Smooth muscle cell of the coronary artery (primary cell): ENCODE measurements at places on chromosomes 3 and 15. TPM values are rescaled to one million over a fixed set of nuclear protein-coding genes. Genes with fewer than 3 reads are reported as not detected.

The PLA2G4D gene
- not detected in 2 replicates for total RNA-seq

The C3orf70 gene
- 0.23 TPM in 1 of 2 replicates, not detected in the other for total RNA-seq

The TMOD3 gene
- total RNA-seq = 23.3 and 43.1 TPM in 2 replicates

The SLC22A13 gene
- 0.15 and 0.94 TPM in 2 replicates for total RNA-seq

The DNAJA4 gene
- total RNA-seq = 0.75 and 3.2 TPM in 2 replicates

The STRA6 gene
- total RNA-seq = 26.2 TPM in 1 of 2 replicates, not detected in the other

The CLSTN2 gene
- 0.82 and 0.98 TPM in 2 replicates for total RNA-seq

The DAZL gene
- not detected in 2 replicates for total RNA-seq

The CPN2 gene
- total RNA-seq = not detected in 2 replicates

The SPESP1 gene
- total RNA-seq = 0.59 and 5.1 TPM in 2 replicates

The GPR15 gene
- total RNA-seq = not detected in 2 replicates

The MAN2A2 gene
- 17.4 and 33.0 TPM in 2 replicates for total RNA-seq

The CCR3 gene
- 0.94 TPM in 1 of 2 replicates, not detected in the other for total RNA-seq

The RTP4 gene
- total RNA-seq = 0.60 and 1.6 TPM in 2 replicates

The GP9 gene
- not detected in 2 replicates for total RNA-seq

The TRIM42 gene
- total RNA-seq = not detected in 2 replicates

The CAMK1 gene
- total RNA-seq = 36.4 and 41.7 TPM in 2 replicates

The ANKRD63 gene
- total RNA-seq = not detected in 2 replicates

The IL1RAP gene
- total RNA-seq = 15.9 and 18.2 TPM in 2 replicates
